ENCODE measurements at places on chromosomes 2 and 18.

DNA sequence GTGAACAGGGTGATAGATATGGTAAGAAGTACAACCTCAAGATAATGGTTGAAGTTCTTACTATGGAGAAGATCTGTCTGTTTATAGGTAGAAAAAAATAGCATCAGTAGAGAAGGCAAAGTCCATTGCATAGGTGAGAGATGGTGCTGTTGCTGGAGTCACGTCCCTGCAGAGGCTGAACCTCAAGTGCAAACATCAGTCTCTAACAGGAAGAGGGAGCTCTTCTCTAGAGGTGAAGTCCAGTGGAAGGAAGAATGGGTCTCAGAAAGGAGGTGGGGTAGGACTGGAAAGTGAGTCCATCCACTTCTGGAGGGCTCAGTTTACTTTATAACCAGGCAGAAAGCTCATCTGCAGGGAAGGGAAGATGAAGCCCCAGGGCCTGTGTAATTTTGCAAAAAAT, 337.7 kb downstream of the MEIS1 start:
- no peak for DNase-seq

GRCh38 chr18:22846088-22846683, 86.9 kb upstream of the RBBP8 start:
- peak; percentile 48 for DNase-seq

DNA sequence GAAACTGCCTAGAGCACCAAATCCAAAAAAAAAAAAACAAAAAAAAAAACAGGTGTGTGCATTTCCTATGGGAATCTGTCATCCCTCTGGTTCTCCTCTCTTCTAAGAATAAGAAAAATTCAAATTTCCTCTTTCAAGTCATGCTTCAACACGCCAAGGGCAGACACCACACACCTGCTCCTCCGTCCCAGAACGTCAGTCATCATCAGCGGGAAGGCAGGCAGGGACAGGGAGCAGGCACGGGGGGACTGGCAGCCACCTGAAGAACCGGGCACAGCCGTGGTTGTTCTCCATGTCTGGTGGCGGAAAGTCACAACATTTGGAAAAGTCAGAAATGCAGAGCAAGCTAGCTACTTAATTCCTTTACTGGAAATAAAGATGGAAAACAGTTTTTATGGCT, 214.8 kb downstream of the IKZF2 start:
- no peak for DNase-seq

- no peak for DNase-seq
Measured at GRCh38 chr2:150971910-150972309, 289.8 kb downstream of the RBM43 start.

- DNase-seq = no peak
Measured at GRCh38 chr2:128153786-128154185, 62.8 kb downstream of the UGGT1 start.

- DNase-seq = peak; percentile 0
Measured at GRCh38 chr18:63783394-63783793, 8.2 kb downstream of the SERPINB7 start.

- no peak for DNase-seq
Measured at GRCh38 chr18:2906704-2907549, 60.1 kb downstream of the EMILIN2 start.

- no peak for DNase-seq
Measured at GRCh38 chr18:21404426-21404825, 162.4 kb downstream of the GREB1L start.

GRCh38 chr18:46732201-46732600, 24.7 kb downstream of the ST8SIA5 start:
- DNase-seq = no peak

- DNase-seq = no peak
Measured at GRCh38 chr2:227186751-227187150, 22.3 kb downstream of the COL4A3 start.

GRCh38 chr2:148540022-148540421, 104.5 kb upstream of the EPC2 start:
- DNase-seq = no peak

- DNase-seq = no peak
Measured at GRCh38 chr2:39682066-39682692, 16.5 kb downstream of the TMEM178A start.

- no peak for DNase-seq
Measured at GRCh38 chr2:21195326-21195725, 71.6 kb downstream of the TDRD15 start.

DNA sequence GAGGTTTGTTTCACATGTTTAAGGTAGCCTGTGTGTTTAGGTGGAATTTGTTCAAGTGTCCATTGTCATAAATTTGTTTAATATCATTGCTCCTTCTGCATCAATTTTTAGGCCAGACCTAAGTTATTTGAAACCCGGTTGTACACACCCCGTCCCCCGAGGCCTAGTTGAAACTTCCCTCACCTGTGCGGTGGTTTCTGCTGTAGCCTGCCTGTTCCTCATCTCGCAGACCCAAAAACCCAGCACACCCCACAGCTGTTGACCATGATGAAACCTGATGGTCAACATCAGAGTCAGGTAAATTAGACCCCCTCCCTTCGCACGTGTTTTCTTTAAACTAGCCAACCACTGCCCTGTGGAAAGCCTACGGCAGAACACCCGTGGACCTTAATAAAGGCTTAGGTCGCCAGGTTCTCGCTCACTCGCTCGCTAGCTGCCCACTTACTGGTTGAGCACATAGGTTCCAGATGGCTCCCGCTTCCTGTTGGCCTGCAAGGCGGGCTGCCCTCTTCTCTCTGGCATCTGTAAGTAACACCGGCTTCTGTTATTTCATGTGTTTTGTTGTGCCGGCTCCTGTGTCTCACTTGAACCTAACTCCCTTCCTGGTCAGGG, 64.4 kb downstream of the EML6 start:
- no peak for DNase-seq

DNA sequence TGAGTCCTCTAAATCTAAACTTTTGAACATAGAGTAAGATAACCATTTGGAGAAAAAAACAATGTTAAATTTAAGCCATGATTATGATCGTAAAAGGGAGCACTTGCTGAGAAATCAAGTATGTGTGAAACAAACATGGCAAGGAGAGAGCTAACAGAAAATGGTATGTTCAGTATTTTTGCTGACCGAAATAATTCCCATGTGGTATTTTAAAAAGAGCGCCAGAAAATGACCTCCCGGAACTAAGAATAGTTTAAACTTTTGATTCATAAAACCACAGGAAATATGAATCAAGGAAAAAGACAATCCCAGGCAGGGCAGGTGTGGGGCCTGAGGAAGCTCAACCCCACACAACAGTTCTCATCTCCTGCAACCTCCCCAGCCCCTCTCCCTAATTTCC, 74.2 kb downstream of the DOCK10 start:
- no peak for DNase-seq

- DNase-seq = peak; percentile 64
Measured at GRCh38 chr18:79575891-79576685, 103.5 kb upstream of the CTDP1 start.

GRCh38 chr18:38539856-38540255, 974.3 kb upstream of the CELF4 start:
- peak; percentile 66 for DNase-seq

- DNase-seq = no peak
Measured at GRCh38 chr2:8004250-8004681, 677.6 kb upstream of the ID2 start.

GRCh38 chr2:149068996-149069888, 30.7 kb downstream of the LYPD6B start:
- no peak for DNase-seq

DNA sequence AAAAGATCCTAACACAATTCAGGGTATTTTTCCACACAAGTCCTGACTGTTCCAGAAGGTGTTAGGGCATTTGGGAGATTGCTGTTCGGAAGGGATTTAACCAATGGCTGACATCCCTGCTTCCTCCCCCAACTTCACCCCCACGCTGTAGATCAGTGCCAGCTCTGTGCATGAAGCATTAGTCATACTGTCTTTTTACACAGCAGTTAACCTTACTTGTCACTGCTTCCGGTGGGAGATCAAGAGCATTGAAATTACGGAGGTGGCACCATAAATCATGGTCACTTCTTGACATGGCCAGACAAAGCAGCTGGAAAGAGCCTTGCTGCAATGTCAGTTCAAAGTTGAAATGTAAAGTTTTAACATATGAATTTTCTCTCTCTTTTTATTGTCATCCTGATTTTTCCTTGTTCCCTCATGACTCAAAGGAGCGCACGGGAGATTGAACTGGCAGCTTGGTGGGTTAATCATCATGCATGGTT, 70.2 kb downstream of the HRH4 start:
- DNase-seq = no peak

GRCh38 chr2:28247734-28248133, 144.9 kb upstream of the FOSL2 start:
- no peak for DNase-seq

GRCh38 chr2:9673914-9674481, 43.2 kb upstream of the YWHAQ start:
- DNase-seq = no peak

GRCh38 chr2:160696087-160696452, 202.5 kb upstream of the RBMS1 start:
- no peak for DNase-seq

- DNase-seq = no peak
Measured at GRCh38 chr2:167749016-167749415, 498.4 kb downstream of the STK39 start.

DNA sequence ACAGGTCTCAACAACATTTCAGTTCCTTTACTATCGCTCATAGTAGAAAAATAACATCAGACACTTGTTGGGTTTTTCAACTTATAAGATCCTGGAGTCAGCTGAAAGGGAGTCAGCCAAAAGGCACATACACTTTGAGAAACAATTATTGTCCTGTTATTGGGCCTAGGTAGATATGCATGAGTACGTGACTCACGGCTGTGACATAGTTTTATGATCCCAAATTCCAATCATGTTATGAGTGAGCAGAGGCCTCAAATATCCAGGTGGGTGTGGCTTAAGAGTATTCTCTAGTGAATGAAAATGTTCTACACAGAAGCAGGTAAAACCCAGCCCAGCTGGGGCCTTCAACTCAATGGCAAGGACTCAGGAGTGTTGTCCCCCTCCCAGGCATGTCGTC, 27.2 kb downstream of the SERPINB8 start:
- no peak for DNase-seq

DNA sequence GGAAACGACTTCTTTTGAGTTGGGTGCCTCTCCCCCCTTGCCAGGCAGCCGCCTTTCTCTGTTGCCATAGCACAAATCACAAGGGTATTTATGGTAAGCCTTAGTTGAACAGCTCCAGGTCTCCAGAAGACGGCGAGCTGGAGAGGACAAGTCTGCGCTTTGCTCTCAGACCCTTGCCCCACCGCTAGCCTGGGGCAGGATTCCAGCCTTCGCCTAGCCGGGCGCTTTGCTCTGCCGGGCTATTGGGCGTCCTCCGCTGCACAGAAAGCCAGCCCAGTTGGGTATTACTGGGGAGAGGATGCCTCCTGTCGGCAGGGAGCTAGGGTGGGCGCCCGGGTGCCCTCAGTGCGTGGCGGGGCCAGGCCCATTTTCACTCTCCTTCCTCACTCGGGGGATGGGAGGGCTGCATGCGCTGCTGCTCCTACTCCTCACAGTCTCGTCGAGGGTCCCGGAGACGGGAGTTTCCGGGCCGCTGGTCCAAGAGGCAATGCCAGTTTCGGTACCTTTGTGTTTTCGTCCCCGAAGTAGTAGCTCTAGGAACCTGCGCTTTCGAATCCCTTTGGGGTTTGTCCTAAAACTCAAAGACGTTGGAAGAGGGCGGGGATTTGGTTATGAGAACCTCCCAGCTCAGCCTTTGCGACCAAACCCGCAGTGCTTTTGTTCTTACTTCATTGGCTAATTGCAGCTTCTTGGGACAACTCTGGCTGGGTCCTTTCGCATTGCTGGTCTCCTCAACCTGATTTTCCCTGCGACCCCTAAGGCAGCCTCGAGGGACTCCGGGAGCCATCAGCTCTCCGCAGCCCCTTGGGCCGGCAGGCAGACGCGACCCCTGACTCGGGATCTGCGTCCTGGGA, 3.6 kb upstream of the DLX2 start:
- peak; percentile 55 for DNase-seq

- peak; percentile 41 for DNase-seq
Measured at GRCh38 chr2:126902152-126902835, 3.6 kb downstream of the TEX51 start.

DNA sequence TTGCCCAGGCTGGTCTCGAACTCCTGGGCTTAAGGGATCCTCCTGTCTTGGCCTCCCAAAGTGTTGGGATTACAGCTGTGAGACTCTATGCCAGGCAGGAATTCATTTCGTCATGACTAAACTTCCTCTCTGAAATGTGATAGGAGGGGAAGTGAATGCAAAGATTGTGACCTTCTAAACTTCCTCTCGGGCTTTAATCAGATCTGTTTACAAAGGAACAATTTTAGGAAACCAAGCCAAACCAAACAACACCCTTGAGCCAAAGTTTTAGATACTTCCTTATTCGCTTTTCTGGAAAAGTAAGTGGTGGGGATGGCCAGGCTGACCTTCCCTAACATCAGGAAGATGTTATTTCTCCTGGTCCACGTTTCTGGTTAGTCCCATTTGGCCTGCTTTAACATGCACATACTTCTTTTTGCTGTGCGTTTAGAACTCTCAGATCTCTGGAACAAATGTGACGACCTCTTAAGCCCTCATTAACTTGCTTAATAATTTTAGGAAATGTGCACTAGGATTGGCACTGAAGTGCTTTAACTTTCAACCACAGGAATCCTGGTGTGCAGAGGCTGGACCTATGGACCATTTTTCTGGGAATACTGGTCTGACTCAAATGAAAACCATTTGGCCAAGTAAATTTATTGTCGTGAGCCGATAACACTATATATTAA, 33.2 kb upstream of the YES1 start:
- no peak for DNase-seq

DNA sequence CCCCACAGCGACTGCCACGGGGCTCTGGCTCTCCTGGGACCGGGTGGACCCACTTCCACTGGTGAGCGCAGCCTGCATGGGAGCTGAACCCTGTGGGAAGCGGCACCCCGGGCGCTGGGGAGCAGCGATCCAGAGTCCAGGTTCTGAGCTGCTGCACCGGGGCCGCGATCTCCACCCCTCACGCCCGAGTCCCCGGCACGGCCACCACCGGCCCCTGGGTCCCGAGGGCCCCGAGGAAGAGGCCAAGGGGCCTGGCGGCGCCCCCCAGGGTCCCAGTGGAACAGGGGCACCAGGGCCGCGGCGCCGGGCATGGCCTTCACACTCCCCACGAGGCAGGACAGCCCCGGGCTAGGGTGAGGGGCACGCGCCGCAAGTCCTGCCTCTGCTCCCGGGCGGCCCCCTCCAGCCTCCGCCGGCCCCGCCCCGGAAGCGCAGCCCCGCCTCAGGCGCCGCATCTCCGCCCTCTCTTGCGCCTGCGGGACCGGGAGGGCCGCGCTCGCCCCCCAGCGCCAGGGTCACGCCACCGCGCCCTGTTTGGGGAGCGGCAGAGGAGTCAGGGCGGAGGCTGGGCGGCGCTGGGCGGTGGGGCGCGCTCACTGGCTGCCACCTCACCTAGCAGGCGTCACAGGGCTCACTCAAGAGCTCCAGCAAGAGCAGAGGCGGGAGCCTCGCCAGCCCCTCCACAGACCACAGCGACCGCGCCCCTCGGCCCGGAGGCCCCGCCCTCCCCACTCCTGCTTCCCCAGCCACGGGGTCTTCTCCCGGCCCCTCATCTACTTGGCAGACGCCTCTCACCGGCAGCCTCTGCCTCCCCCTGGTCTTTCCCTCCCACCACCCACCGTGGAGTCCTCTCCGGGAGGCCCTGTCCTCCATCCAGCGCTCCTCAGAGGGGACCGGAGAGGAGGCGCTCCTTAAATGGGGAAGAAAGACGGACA, 26.8 kb downstream of the THAP4 start:
- peak; percentile 55 for DNase-seq

Measured in NCI-H524 (cell line).